ENCODE measurements at places on chromosomes 1 and 21.

GRCh38 chr1:154666051-154666790 is 58.2 kb upstream of the ADAR start:
- no peak for DNase-seq

DNA sequence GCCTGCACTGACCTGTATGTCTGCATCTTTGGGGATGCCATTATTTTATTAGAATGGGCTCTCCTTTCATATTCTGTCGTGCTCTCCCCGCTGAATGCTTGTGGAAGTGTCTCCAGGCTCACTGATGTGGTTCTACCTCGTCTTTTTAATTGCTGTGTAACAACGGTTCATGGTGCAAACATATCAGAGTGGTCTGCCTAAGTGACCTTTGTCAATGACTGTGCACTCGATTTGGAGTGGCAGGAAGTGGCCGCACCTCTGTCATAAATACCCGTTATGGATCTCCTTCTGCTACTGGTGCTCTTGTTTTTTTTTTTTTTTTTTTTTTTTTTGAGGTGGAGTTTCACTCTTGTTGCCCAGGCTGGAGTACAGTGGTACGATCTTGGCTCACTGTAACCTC is 38.3 kb downstream of the SPSB1 start:
- DNase-seq: no peak

- DNase-seq: no peak
Measured at GRCh38 chr1:58805716-58806571, 22.1 kb upstream of the JUN start.

DNA sequence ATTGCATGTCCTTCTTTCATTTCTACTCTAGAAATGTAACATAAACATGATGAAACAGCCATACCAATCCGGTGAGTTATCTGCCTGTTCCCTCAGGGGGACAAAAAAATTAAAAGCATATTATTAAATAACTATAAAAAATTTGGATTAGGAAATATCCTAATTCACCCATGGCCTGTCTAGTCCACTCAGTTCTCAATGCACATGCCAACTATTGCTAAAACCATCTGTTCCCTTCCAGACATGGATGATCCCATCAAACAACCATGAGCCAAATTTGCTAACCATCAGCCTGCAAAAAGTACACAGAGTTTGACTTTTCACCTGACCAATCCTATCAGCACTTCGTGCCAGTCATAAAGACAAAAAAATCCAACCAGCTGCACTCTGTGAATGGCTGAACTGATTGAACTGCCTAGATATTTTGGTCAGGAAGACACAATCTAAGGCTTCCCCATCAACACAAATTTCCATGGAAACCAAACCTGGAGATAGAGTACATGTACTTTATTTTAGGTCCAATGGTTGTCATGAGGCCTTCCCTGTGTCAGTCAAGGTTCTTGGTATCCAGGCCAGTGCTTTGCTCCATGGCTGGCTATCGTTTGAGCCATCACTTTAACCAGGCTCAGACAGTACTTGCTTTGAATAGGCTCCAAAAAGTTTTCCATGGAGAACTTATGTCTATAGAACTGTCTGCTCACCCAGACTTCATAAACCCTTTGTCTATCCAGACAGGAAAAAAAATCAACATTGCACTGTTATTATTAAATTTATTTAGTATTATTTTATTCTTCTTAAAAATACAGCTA is 570.8 kb downstream of the LTN1 start:
- no peak for DNase-seq

DNA sequence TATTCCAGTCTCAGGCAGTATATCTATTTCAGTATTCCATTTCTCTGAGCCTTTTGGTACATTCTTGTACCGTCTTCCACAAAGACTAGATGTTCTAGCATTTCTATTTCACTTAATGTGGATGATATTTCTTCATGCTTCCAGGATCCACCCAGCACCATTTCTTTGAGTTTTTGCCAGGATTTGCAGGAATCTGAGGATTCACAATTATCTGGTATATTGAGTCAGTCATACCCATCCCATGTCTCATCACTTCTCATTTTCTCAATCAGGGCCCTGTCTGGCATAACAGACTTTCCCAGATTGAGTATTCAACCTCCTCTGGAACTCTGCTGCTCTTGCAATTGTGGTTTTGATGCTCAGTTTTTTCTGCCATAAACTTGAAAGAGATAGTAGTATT is 20.9 kb upstream of the COL11A1 start:
- no peak for DNase-seq

DNA sequence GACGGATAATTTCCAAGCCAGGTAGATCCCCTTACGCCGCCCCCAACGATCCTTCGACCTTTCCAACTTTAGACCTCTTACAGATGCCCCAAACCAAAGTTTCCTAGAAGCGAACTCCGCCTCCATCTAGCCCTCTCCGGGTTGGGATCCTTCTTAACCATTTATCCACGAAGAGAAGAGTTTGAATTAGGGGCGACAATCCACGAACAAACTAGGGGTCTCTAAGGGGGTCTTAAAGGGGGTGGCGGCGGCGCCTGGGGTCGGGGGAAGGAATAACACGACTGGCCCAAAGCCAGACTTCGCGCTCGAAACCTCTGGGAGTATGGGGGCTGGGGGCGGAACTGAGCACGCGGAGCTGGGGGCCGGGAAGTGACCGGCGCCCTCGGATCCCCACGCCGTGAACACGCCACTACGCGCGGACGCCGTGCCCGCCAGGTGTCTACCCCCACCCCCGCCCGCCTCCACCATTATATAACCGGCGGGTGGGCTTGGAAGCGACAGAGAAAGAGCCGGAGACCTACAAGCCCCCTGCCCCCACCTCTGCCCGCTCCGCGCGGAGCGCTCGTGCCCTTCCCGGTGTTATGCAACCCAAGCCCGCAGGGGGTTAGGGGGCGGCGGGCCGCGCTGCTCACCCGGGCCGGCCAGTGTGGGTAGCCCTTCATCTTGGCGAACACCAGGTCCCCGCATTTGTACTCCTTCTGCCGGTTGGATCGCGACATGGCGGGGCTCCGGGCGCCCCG is 594 bp downstream of the HDGF start:
- no peak for DNase-seq

DNA sequence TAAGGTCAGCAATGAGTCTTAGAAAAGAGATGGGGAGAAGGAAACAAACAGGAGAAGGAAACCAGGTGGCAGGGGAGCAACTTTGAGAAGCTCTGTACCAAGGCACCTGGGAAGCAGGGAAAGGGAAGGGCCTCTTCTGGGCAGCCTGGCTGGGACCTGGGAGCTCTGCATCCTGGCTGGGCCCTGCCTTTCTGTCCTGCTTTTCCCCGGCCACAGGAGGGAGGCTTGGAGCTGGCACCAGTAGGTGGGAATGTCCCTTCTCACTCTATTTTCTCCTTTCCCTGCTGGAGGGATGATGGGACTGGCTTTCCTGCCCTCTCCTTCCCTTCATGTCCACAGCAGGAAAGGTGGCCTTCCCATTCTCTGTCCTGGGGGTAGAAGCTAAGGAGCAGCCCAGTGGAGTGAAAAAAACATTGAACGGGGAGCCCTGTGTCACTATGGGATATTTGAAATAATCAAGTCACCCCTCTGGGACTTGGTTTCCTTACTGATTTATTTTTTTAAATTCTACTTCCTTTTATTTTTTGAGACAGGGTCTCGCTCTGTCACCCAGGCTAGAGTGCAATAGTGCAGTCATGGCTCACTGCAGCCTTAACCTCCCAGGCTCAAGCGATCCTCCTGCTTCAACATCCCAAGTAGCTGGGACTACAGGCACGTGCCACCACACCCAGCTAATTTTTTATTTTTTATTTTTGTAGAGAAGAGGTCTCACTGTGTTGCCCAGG is 5.1 kb upstream of the NES start:
- no peak for DNase-seq

DNA sequence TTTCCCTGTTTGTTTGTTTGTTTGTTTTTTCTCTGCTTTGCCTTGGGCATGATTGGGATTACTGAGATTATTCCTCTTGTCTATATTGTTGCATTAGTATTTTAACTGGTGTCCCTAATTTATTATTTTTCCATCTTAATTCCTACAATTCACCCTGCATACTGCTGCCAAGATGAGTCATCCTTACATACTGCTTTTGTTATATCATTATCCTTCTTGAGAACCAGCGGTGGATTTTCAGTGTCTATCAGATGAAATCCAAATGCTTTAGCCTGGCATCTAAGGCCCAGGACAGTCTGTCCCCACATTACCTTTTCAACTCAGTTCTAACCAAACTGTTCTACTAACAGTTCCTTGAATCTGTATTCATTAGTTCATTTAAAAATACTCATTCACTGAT is 101.7 kb downstream of the OLFML2B start:
- DNase-seq: no peak

DNA sequence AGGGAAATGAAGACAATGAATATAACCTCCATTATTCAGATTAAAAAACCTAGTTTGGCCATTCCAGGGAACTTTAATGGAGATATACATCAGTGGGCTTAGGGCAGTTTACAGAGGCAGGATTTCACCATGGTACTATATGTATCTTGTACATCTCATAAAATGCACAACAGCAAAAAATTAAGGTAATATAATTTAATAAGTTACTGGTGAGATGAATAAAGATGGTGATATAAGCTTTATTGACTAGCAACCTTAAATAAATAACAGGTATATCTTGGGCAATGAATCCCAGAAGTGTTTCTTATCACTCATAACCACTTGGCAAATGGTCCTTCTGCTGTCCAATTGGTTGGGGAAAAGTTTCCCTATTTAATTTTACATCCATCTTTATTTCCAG is 29.0 kb downstream of the XCL1 start:
- no peak for DNase-seq

Data from CD4-positive, alpha-beta memory T cell (primary cell).